ENCODE measurements at places on chromosomes 7 and 10. TPM values are rescaled to one million over a fixed set of nuclear protein-coding genes. Genes with fewer than 3 reads are reported as not detected.

DNA sequence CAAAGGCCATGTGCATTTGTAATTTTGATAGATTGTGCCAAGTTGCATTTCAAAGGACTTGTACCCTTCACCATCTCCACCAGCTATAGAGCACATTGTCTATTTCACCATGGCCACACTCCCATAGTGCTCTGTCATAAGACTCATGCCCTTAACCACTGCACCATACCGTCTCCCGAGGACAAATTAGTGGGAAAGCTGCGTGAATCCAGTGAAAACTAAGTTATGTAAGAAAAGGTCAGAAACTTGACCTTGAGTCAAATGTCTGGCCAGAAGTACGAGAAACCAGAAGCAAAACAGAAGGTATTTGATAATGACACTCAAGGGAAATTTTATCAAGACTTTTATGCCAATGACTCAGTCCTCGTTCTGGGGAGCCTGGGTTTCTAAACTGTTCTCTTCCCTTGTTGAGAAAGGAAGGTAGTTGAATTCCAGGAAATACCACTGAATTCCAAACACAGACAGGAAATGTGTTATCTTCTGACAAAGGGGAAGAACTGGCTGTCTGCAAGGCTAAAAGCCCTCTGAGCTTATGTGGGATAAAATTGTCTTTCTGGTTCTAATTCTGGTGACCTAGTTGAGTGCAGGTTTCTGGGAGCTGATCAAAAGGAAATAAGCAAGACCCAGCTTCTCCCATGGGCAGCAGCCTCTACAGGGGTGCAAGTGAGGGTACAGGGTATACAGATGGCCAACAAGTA lies 49.7 kb downstream of the CDK1 start:
- no peak for DNase-seq

- DNase-seq: no peak
These were observed 521 bp downstream of the LIMK1 start for GRCh38 chr7:74083928-74084721.

GRCh38 chr10:5428133-5428532 lies 15.8 kb downstream of the NET1 start:
- no peak for DNase-seq

DNA sequence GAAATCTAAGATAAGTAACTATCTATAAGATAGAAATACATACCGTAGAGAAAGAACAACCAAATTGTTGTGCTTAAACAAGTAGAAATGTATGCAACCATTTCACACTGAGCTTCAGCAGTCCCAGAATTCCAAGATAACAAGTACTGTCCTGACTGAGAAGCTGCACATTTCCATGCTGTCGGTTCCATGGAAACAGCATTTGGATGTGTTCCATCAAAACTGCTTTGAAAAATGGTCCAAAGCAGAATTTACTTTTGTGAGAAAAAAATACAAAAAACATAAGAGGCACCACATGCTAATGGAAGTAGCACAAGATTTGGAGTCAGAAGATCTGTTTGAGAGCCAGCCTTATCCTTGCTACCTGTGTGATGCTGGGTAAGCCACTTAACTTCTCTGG lies 92.6 kb downstream of the MTERF1 start:
- no peak for DNase-seq

DNA sequence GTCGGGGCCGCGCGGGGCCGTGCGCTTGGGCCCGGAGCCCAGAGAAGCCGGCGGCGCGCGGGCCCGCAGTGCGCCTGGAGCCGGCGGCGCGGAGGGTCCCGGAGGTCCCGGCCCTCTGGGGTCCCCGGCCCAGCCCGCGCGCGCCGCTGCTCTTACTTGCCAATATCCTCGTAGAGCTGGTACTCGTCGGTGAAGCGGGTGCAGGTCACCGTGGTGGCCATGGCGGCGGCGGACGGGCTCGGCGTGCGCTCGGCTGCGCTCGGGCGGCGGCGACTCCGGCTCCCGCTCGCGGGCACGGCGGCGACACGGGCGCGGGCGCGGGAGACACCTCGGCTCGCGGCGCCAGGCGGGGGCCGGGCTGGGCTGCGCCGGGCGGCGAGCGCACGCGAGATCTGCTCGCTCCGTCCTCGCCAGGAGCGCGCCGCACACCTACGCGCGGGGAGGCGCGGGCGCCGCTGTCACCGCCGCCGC lies at the start of gene CAMK2B:
Gene CAMK2B, minus strand, starts transcription at position 394 of the 471 bp plus-strand sequence. Its CDS starts 173 bp downstream, at position 221.
- DNase-seq: peak; percentile 83

Gene BRI3
- total RNA-seq: 19.1 TPM

Gene SYCE1
- total RNA-seq: 2.4 TPM

Gene HTRA1
- total RNA-seq: 18.8 TPM

DNA sequence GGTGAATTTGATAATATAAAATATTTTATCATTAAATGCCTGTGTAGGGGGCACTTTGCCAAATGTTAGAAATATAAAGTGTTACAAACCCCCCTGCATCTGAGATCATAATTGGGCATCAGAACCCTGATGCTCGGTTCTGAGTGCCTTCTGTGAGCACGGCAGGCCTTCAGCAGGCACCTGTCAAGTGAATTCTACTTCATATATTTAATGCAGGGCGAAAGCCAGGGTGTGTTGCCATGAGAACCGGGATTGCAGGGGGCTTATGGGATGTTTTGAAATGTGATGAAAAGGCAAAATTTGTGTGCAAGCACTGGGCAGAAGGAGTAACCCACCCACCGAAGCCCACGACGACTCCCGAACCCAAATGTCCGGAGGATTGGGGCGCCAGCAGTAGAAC lies 57.2 kb downstream of the MRC1 start:
- DNase-seq: peak; percentile 38

DNA sequence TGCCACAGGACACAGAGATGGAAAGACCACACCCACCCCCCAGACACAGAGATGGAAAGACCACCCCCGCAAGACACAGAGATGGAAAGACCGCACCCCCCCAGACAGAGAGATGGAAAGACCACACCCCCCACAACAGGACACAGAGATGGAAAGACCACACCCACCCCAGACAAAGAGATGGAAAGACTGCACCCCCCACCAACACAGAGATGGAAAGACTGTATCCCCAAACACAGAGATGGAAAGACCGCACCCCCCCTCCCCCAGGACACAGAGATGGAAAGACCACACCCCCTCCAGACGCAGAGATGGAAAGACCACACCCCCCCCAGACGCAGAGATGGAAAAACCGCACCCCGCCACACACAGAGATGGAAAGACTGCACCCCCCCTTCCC lies 8.0 kb downstream of the ZNF511 start:
- no peak for DNase-seq

DNA sequence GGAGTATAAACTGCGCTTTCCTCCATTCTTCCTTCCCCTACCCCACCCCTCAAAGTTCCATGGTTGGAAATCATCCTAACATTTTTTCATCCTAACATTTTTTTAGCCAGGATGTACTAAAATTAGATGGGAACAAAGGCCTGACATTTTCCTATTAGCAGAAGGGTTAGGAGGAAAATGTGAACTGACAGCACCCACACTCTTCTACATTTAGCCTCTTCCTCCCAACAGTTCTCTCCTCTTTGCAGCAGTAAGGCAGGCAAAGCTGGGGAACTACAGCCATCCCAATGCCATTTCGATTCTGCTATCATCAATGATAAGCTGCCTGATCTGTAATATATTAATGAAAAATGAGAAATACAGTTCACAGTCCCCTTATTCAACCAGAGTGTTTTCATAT lies 11.4 kb upstream of the FAM53B start:
- no peak for DNase-seq

Gene HSPA12A
- 63.1 TPM for total RNA-seq

Gene ASB10
- total RNA-seq: not detected

GRCh38 chr10:128476845-128477244 lies 350.6 kb upstream of the MKI67 start:
- no peak for DNase-seq

DNA sequence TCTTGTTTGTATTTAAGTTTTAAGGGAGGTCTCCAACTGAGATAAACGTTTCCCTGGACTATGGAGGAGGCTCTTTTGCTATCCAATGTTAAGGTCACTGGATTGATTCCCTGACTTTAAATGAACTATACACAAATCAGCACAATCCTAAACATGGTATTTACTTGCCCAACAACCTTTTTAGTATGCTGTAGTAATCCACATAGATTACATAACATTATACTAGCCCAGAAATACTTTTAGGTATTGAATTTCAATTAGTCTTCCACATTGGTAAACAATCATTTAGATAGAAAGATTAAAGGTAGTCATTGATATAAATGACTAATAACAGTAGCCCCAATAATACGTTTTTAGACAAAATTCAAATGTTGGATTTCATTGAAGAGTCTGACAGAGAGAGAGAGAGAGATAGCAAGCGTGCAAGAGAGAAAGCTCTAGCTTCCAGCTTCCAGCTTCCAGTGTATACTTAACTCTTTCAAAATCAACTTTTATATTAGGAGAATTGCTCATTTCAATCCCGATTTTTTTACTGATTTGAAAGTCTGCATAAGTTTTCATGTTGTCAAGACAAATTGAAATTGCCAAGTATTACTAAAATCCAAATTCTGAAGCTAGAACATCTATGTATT lies 155.8 kb downstream of the DOCK4 start:
- DNase-seq: no peak

- no peak for DNase-seq
These were observed 381.8 kb upstream of the FZD8 start for GRCh38 chr10:36023939-36024338.

Gene CYP26C1
- 9.5 TPM for total RNA-seq

Gene LRIT1
- total RNA-seq: not detected

DNA sequence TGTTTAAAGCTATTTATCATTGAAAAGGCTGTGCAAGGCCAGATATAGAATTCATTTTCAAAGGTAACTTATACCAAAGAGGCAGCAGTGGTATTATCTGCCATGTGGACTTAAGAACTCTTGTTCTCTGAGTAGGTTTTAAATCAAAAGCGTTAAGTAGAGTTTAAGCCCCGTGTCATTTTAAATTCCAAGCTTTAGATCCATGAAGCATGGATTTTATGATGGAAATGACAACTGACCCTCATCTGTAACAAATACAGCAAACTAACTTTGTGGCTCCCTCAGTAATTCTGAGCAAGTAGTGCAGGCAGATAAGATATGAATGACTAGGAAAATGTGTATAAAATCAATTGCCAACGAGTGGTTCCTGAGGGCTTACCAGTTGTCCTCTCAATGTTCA lies 247.0 kb downstream of the WDR11 start:
- DNase-seq: no peak

- no peak for DNase-seq
These were observed 37.0 kb upstream of the GLCCI1 start for GRCh38 chr7:7931626-7932025.

Gene SERPINE1
- total RNA-seq: 0.27 TPM

Gene BTBD16
- not detected for total RNA-seq

DNA sequence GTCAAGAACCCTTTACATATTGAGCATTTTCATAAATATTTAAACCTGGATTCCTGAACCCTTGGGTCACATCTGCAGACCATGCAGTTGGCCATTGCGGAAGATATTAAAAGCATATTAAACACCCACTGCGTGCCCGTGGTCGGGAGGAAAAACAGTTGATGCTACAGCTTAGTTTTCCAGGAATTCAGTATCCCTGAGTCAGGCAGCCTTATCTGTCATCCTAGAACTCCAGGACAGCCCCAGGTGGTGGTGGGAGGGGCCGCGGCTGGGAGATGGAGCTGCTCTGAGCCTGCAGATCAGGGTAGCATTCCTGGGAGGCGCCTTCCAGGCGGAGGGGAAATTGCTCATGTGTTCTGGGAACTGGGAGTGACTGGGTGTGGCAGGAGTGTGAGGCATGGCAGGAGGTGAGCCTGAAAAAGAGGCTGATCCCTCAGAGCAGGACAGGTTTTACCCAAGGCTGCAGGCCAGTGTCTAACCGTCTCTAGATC lies 222.9 kb upstream of the SH2B2 start:
- no peak for DNase-seq

Gene PTF1A
- total RNA-seq: 4.4 TPM

DNA sequence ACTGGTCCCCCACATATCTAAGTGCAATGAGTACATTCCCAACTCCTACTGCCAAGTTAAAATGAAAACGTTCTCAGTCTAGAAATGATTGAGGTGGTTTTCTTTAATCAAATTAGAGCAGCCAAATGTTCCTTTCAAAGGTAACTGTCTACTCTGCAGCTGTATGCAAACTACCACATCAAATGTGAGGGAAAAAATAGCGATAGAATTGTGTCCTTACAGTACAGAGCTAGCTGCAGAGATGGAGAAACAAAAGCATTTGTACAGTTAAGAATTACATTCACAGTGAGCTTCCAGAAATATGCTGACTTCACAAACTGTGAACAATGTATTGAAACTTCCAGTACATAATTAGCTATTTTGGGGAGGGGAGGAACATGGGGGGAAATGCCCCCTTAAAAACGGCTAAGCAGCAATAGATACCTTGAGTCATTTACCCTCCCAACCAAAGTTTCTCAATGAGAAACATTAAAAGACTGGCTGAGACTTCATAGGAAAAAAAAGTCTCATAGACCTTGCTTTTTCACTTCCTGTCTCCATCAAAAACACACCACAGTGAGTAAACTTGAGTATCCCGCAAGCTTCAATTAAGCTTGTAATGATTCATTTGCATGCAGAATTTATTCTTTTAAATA lies 22.9 kb downstream of the CDK6 start:
- DNase-seq: no peak

- DNase-seq: no peak
These were observed 15.2 kb upstream of the WNT2 start for GRCh38 chr7:117338020-117338419.

DNA sequence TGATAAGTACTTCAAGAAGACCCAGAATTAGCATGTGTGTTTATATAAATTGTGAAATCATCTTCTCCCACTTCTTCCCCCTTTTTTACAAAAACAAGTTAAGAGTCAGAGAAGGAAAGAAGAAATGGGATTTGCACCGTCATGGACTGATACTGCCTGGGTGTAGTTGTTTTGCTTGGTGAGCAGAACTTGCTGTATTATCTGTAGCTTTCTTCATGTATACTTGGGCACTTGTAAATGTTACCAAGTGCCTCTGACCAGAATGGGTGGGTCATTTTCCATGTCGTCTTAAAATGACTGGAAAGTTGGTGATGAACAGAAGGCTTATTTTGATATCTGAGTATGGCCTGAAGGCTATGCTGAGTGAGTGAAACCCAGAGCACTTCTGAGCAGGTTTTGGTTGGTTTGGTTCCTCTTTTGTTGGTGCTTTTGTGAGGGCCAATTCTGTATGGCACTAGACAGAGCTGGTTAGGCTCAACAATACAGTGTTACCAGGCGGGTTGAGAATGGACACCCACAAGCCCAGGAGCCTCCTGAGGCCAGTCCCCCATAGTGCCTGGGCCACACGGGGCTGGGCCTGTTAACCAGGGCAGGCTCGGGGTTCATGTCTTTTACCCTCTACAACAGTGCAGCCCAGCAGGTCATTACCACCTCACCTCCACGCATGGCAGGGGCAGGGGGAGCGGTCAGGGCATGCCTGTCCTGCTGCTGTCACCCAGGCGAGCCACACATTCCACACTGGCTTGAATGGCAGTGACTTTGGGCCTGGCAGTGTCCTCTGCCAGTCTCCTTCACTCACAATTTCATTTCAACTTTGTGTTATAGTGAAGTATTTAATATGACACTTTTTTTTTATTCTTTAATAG lies 115.1 kb downstream of the CCNY start:
- DNase-seq: no peak

DNA sequence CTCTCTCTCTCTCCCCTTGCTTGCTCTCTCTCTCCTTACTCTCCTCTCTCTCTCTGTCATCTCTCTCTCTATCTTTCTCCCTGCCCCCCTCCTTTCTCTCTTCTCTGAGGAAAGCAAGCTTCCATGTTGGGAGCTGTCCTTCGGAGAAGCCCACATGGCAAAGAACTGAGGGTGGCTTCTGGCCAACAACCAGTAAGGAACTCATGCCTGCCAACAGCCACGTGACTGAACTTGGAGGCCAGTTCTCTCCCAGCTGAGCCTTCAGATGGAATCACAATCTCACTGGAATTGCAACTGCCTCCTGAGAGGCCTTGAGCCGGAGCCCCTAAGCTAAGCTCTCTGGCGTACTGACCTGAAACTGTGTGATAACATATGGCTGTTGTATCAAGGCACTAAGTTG lies 12.0 kb upstream of the DHTKD1 start:
- no peak for DNase-seq
